Ovary (tissue), 10 donors: ENCODE measurements at places on chromosomes 1 and 21. TPM values are rescaled to one million over a fixed set of nuclear protein-coding genes. Genes with fewer than 3 reads are reported as not detected.

GRCh38 chr1:10759413-10760200, 36.8 kb downstream of the CASZ1 start:
- H3K36me3 ChIP-seq: no peaks in the 10 kb centered on the region
- H3K27ac ChIP-seq: no peak overlapping the region
- no peak for DNase-seq

GRCh38 chr1:47940326-47940725, 56.9 kb downstream of the TRABD2B start:
- H3K27ac ChIP-seq: no peak overlapping the region
- no peaks in the 10 kb centered on the region for H3K36me3 ChIP-seq
- H3K4me3 ChIP-seq: no peak overlapping the region
- no peak for DNase-seq

GRCh38 chr1:201365251-201365650, 12.2 kb downstream of the TNNT2 start:
- no peak overlapping the region for H3K4me3 ChIP-seq
- no peaks in the 10 kb centered on the region for H3K27me3 ChIP-seq
- DNase-seq: no peak

GRCh38 chr1:234238060-234238459, 135.2 kb upstream of the COA6 start:
- no peak overlapping the region for H3K4me3 ChIP-seq
- no peaks in the 10 kb centered on the region for H3K36me3 ChIP-seq
- H3K27ac ChIP-seq: no peak overlapping the region
- H3K27me3 ChIP-seq: no peaks in the 10 kb centered on the region

DNA sequence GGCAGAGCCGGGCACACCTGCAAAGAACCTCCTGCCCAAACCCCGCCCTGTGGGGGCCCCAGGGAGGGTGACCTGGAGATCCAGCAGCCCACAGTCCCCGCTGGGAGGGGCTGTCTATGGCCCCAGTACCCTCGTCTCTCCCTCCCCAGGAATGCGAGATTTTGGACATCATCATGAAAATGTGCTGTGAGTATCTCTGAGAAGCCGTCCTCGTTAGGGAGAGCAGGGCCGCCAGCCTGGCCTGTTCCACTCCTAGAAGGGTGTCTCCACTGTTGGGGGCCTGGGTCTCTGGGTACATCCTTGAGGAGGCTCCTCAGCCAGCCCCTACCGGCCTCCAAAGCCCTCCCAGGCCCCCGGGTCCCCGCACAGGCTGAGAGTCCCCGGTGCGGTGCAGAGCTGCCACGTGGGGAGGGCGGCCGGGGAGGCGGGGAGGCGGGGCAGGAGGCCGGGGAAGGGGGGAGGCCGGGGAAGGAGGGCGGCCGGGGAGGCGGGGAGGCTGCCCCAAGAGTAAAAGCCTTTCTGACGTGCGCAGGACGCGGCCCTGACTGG, 18.7 kb downstream of the COL6A1 start:
- no peaks in the 10 kb centered on the region for H3K36me3 ChIP-seq
- peak; percentile 29 for DNase-seq
- H3K27ac ChIP-seq: no peak overlapping the region
- no peaks in the 10 kb centered on the region for H3K27me3 ChIP-seq
- H3K4me3 ChIP-seq: no peak overlapping the region
- no peaks in the 10 kb centered on the region for H3K4me1 ChIP-seq

The PGLYRP3 gene
- total RNA-seq: not detected

The OR10Z1 gene
- not detected for total RNA-seq

DNA sequence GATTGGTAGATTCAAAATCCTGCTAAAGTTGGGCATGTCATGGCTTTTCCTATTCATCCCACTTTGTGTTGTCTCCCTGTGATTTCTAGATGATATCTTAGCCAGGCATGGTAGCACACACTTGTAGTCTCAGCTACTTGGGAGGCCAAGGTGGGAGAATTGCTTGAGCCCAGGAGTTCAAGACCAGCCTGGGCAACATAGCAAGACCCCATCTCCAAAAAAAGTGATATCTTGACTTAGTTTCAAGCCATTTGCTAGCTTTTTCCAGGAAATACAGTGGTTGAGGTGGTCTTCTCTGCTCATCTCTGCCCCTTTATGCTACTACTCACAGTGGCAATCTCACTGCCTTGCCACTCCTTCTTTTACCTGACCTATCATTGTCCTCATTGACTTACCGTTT, 12.3 kb upstream of the HAX1 start:
- no peaks in the 10 kb centered on the region for H3K27me3 ChIP-seq
- no peak for DNase-seq
- H3K36me3 ChIP-seq: no peaks in the 10 kb centered on the region
- no peak overlapping the region for H3K27ac ChIP-seq
- H3K4me1 ChIP-seq: no peaks in the 10 kb centered on the region

The BEND5 gene
- 21.0 TPM for total RNA-seq

The AMY2A gene
- 6.9 TPM for total RNA-seq
